Osteocyte (in vitro differentiated cells): ENCODE measurements at places on chromosomes 1 and 21. TPM values are rescaled to one million over a fixed set of nuclear protein-coding genes. Genes with fewer than 3 reads are reported as not detected.
A peak's percentile ranks its signal among the peaks of the same experiment; 100 is the strongest.

DNA sequence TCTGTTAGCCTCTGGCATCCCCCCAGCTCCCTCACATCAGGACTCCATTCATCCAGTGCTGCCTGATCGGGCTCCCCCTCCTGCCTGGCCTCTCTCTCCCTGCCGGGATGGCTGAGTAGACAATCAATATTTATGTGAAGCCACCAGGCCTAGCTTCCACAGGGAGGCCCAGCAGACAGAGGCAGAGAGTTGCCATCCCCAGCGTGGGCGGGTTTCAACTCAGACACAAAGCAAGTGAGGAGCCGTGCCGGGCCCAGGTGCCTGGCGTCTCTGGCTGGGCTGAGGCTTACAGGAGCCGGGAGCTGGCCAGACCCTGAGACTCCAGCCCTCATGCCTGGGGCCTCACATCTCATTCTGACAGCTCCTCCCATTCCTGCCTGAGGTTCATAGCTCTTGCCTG lies 34.5 kb upstream of the ATP2B4 start:
- no peak for DNase-seq

DNA sequence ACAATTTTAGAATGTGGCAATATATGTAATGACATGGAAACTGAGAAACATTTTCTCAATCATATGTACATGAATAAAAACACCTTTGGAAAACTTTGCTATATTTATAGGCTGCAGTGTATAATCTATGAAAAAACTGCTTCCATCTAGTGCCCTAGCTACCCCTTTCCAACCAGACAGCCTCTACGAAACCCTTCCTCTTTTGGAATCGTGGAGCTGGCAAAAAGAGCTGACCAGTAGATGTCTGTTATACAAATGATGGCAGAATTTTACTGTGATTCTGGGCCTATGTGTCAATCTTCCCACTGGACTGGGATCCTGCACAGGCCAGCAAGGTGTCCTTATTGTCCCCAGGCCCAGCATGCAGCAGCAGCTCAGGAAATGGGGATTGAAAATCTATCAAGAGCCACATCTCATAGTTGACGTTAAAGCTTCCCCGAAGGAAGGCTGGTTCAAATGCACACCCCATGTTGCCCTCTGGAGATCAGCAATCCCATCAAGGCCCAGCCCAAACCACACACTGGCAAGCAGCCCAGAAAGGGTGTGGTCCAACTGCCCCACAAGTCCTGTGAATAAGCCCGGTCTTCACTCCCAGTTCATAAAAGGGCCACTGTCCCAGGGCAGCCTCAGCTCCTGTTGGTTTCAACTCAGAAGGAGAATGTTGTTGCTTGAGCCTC lies 8.8 kb upstream of the FAM20B start:
- DNase-seq: peak; percentile 93

DNA sequence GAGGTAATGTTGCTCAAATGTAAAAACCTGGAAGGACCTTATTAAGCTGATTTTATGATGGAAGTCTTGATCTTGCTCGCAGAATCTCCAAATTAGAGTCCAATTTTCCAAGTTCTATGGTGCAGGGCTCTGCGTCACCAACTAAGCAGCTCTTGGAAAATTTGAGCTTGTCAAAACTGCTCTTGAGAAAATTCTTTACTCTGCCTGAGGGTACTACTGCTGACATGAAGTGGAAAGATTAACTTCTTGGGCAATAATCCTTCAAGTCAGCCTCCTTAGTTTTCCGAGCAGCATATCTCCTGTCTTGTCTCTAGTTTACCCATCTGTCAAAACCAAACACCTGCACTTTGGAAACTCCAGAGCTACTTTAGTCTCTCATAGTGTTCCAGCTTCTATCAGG lies 293.7 kb downstream of the KCTD3 start:
- DNase-seq: no peak

GRCh38 chr1:166950156-166950555 lies 25.2 kb downstream of the ILDR2 start:
- no peak for DNase-seq

- peak; percentile 92 for DNase-seq
These were observed 47.6 kb downstream of the ARHGEF16 start for GRCh38 chr1:3501856-3502640.

DNA sequence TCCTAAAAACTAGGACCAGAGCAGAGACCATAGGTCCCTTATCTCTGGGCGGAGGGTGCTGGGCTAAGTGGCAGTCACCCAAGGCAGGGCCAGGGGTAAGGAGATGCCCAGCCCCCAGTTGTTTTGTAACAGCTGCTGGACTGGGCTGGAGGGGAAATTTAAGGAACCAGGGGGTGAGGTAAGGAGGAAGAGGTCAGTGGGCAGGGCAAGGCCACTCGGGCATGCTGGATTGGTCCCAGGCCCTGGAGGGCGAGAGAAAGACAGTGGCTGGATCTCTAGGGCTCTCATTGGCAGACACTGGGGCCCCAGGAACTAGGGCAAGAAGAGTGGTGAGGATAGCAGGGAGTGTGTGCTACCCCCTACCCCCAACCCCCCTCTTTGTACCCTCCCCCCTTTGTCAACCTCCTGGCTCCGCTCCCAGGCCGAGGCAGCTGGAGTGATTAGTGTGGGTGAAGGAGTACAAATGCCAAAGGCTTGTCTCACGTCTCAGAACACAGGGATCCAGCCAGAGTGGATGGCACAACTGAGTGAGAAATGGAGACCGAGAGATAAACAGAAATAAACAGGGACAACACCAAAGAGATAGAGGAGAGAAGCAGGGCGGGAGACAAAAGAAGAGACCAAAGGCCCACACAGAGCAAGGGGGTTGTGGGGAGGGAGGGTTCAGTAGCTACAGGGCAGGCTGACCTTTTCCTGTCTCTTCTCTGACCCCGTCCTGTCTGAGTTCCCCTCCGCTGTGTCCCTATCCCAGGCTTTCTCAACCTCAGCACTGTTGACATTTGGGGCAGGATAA lies 20.5 kb upstream of the THRAP3 start:
- no peak for DNase-seq

GRCh38 chr1:145846201-145846612 lies 777 bp downstream of the NUDT17 start:
- no peak for DNase-seq

GRCh38 chr1:208309771-208310170 lies 65.6 kb upstream of the PLXNA2 start:
- DNase-seq: no peak

The SPATA45 gene
- not detected in 2 replicates for total RNA-seq

The SPRR2A gene
- not detected in 2 replicates for total RNA-seq

The MAN1C1 gene
- 64.7 and 73.3 TPM in 2 replicates for total RNA-seq
